ENCODE measurements at places on chromosomes 12 and 14.

DNA sequence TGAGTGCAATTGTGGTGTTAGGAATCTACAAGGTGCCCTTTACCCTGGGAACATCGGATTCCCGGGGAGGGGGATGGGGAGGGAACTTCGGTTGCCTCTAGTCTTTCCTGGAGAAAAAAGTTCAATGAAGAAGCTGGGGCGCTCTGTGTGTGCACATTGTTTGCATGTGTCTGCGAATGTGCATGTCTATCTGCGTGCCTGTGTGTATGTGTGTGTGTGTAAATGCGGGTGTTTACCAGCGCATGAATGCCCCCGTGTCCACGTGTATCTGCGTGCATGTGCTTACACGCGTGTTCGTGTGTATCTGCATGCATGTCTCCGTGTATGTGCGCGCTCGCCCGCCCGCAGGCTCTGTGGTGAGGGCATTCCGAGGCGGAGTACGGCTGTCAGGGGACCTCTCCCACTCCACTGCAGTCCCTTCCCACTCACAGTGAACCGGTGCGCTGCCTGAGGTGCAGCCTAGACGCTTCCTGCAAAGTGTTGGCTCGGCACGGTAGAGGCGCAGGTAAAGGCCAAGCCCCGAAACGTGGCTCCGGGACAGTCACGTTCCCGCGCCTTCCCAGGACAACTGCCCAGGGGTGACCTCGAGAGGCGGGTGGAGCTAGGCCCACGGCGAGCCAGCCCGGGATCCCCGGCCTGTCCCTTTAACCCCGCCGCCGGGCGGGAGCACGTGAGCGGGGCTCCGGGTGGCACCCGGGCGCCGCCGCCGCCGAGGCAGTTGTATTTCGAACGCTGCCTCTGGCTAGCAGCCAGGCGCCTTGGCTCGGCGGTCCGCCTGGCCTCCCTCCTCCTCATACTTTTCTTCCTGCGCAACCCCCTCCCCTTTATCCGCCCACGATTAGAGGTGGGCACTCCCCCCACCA, 539 bp upstream of the HMGA2 start:
- DNase-seq: no peak

DNA sequence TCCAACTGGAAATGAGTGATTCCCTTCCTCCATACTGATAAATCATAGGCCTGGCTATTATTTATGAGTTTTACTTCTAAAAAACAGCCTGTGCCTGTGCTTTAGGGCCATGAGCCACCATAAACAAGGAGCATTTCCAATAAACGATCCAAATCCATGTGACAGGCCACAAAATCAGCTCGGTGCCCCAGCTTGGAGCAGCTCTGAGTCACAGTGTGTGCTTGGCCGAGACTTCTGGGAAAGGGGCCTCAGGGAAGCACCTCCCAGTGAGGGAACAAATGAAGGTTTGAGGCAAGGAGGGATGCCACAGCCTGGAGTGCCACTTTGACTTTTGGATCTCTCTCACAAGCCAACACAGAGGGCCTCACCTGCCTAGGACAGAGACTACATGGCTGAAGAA, 190.4 kb downstream of the NTF3 start:
- DNase-seq: no peak

DNA sequence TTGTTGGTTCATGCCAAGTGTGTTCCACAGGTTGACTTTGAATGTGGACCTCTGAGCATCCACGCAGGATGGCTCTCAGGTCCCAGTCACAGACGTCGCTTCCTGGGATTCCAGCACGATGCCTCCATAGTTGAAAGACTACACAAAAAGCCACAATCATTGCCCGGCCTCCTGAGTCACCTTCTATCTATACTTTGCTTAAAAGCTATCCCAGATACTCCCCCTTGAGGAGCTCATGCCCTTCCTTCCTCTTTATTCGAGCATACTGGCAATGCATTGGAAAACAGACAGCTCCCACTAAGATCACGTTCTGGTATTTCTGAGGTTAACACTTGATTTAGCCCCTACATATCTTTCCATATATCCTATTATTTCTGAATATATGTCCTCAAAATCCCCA, 40.1 kb downstream of the ZNF664 start:
- DNase-seq: no peak

- no peak for DNase-seq
Measured at GRCh38 chr12:47938093-47938492, 25.3 kb upstream of the TMEM106C start.

- DNase-seq: no peak
Measured at GRCh38 chr12:67649570-67650387, 1.2 kb downstream of the DYRK2 start.

Data from stimulated activated CD4-positive, alpha-beta T cell treated with anti-CD3 and anti-CD28 coated beads, Interleukin-15, amount 100 ng/mL, for 1 hour (primary cell).